ENCODE measurements at places on chromosomes 11 and 22.
A peak's percentile ranks its signal among the peaks of the same experiment; 100 is the strongest.

DNA sequence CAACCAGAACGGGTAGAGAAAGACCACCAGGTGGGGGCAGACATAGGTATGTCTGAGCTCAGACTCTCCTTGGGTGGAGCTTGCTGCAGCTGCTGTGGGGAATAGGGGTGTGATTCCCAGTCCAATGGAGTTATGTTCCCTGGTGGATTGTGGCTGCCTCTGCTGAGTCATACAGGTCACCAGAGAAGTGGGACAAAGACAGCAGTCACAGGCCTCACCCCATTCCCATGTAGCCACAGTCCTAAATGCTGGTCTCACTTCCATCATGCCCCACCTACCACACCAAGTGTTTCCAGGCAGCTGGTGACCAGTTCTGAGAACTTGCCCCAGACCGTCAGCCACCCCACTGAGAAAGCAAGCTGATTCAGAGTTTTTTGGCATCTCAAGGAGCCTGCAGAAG is 17.5 kb downstream of the OR52E5 start:
- DNase-seq = no peak

GRCh38 chr11:96113193-96113681 is 189.3 kb upstream of the MTMR2 start:
- DNase-seq = no peak

- peak; percentile 21 for DNase-seq
These were observed 122.2 kb upstream of the TRPC6 start for GRCh38 chr11:101705972-101706371.

DNA sequence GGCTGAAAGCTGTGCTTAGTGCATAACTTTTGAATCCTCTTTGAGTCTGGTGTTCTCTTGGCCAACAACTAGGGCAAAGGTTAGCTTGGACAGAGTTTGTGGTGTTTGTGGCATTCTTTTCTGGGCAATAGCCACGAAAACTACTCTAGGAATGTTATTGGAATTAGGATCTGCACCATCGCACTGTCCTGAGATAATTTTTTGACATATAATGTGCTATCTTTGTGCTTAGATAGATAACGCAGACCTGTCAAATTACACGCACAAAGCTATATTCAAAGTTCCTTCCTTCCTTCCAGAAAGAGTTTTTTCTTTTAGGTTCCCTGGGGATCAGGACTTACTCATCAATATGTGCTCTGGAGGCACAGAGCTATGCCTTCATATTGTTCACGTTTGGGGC is 166.8 kb upstream of the MTMR2 start:
- DNase-seq = no peak

DNA sequence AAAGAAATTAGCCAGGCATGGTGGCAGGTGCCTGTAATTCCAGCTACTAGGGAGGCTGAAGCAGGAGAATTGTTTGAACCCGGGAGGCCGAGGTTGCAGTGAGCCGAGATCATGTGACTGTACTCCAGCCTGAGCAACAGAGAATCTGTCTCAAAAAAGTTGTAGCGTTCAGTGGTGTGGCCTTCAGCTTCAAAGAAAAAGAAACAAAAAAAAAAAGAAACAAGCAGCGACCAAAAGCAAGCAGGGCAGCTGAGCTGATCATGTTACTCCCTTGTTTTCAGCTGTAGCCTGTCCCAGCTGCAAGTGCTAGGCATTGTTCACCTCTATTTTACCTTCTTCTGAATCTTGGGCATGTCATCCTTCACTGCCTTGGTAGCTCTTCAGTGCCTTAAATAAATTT is 37.0 kb downstream of the SFI1 start:
- DNase-seq = no peak

DNA sequence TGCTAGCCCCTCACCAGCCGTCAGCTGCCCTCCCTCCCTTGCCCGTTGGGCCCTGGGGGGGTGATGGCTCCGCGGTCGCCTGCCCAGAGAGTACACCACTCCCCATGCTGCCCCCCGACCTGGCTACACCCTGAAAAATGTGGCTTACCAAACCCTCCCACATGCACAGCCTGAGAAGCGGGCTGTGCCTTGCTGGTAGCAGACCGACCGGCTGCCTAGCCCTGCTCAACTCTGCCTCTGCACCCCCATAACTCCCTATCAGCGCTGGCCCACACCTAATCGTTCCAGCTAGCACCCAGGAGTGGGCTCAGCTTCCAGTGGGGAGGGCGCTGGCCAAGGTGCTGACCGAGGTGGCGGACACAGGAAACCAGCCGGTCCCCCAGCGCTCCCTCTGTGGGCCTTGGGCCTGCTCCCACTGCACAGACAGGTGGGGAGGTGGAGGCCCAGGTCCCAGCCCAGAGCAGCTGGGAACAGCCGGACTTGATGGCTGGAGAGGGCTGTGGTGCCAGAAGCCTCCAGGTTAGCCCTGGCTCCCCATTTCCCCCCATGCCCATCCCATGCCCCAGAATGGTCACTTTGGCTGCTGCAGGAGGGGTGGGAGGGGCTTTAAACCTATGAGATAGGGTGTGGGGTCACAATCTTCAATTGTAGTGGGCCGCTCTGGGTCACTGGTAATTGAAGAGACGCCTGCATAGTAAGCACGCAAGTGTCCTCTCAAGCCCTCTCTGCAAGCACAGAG is 32.1 kb upstream of the PRODH start:
- DNase-seq = peak; percentile 27

DNA sequence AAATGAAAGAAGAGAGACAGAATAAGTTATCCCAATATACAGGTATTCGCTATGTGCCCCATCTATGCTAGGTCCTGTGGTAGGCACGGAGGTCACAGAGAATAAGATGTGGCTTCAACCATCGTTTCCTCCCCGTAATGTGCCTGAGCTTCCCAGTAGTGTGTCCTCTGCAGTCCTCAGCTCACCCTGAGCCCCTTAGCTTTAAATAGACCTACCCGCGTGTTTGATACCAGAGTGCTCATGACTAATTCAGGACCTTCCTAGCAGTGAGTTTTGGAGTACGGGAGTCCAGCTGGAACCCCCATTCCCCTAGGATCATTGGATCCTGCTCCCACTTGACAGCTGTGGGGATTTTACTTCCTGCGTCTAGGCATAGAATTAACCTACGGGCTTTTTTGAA is 37.5 kb upstream of the SYN3 start:
- no peak for DNase-seq

Data from right lung (tissue), 10 donors.